ENCODE measurements at places on chromosomes 6 and 20.

GRCh38 chr6:12748815-12749521 is 32.4 kb downstream of the PHACTR1 start:
- peaks cover 25% of the 10 kb centered on the region for H3K27me3 ChIP-seq
- DNase-seq: no peak
- H3K27ac ChIP-seq: no peak overlapping the region
- no peaks in the 10 kb centered on the region for H3K36me3 ChIP-seq

GRCh38 chr20:31751126-31751525 is 12.0 kb downstream of the TPX2 start:
- no peak overlapping the region for H3K4me3 ChIP-seq
- H3K27ac ChIP-seq: no peak overlapping the region
- peaks cover 23% of the 10 kb centered on the region for H3K4me1 ChIP-seq
- H3K27me3 ChIP-seq: no peaks in the 10 kb centered on the region

GRCh38 chr6:88728756-88729155 is 234.7 kb downstream of the RNGTT start:
- peak overlapping the region; percentile 48 for H3K27ac ChIP-seq
- no peak for DNase-seq
- H3K27me3 ChIP-seq: no peaks in the 10 kb centered on the region
- H3K4me3 ChIP-seq: no peak overlapping the region

GRCh38 chr20:46803123-46804020 is 91.3 kb upstream of the EYA2 start:
- H3K36me3 ChIP-seq: no peaks in the 10 kb centered on the region
- H3K4me3 ChIP-seq: no peak overlapping the region
- no peak overlapping the region for H3K27ac ChIP-seq
- H3K27me3 ChIP-seq: peaks cover 16% of the 10 kb centered on the region
- H3K4me1 ChIP-seq: no peaks in the 10 kb centered on the region
- no peak for DNase-seq

- no peak overlapping the region for H3K4me3 ChIP-seq
- no peaks in the 10 kb centered on the region for H3K4me1 ChIP-seq
- no peak overlapping the region for H3K27ac ChIP-seq
- DNase-seq: no peak
- no peaks in the 10 kb centered on the region for H3K27me3 ChIP-seq
Observed at GRCh38 chr20:9495701-9496100, 18.7 kb upstream of the LAMP5 start.
